ENCODE measurements at places on chromosomes 2 and 18.

DNA sequence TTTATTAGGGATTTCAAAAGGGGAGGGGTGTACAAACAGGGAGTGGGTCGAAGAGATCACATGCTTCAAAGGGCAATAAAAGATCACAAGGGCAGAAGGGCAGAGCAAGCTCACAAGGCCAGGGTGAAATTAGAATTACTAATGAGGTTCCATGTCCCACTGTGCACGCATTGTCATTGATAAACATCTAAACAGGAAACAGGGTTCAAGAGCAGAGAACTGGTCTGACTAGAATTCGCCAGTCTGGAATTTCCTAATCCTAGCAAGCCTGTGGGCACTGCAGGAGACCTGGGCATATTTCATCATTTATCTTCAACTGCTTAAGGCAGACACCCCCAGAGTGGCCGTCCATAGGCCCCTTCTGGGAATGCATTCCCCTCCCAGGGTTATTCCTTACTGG is 408.2 kb downstream of the ZNF804A start:
- DNase-seq = no peak

GRCh38 chr18:50441501-50441900 is 66.7 kb downstream of the SKA1 start:
- no peak for DNase-seq

- DNase-seq = no peak
Measured at GRCh38 chr2:220531216-220531615, 903.8 kb downstream of the SLC4A3 start.

DNA sequence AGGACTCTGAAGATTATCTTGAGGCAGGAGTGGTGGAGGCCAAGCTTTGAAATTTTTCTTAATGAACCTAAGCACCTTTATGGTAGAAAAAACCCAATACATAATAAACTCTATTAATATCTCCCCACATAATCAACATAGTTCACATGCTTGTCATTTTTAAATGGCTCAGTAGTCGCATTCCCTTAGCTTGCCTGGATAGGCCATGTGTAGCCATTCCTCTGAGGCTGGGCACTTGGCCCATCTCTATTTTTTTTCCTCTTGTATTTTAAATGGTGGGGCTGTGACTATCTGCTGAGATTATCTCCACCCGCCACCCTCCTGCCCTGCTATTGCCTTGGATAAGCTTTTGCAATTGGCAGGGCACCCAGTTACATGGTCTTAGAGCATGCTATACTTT is 143.1 kb downstream of the FHOD3 start:
- no peak for DNase-seq

DNA sequence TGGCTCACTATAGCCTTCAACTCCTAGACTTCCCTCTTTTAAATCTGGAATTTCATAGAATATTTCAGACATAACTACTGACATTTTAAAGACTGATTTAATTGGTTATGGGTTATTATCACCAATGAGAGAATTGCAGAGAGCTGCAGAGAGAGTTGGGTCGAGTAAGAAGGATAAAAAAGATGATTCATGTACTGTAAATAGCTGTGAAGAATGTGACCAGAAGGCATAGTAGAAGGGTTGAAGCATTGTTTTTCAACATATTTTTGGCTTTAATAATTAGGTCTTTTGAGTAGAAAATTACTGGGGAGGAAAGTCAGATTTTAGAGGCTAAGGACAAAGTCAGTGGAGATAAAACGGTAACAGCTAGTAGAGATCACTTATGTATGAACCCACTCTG is 503.2 kb upstream of the SLC8A1 start:
- no peak for DNase-seq

DNA sequence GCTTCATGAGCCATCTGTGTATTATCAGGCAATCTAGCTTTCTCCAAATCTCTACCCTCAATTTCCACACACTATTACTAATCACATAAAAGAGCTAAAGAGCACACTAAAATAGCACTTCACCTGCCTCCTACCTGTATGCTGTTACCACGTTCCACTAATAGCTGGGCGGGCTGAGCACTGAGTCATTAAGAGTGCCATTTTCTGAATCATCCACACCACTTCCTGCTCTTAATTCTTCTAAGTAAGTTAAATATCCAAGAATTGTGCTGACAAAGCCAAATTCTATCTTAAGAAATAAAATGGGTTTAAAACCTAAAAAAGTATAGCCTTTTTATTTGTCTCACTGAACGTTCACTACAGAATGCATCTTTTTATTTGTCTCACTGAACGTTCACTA is 35.7 kb downstream of the NOL10 start:
- no peak for DNase-seq

- DNase-seq = no peak
Measured at GRCh38 chr18:9184998-9185613, 48.5 kb downstream of the ANKRD12 start.

DNA sequence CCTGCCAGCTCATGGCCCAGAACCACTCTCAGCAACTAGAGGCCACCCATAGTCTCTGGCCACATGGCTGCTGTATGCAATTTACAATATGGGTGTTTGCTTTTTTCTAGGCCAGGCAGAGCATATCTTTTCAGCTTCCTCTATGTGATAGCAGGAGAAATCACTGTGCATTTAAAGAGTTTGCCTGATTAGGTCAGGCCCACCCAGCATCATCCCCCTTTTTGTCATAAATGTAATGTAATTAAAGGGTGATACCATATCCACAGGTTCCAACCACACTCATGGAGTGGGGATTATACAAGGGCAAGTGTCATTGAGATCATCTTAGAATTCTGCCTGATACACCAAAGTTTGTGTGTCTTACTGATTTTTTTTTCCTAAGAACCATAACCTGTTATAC is 71.7 kb upstream of the TTC21B start:
- DNase-seq = no peak

- no peak for DNase-seq
Measured at GRCh38 chr2:47083005-47083404, 72.1 kb downstream of the STPG4 start.

DNA sequence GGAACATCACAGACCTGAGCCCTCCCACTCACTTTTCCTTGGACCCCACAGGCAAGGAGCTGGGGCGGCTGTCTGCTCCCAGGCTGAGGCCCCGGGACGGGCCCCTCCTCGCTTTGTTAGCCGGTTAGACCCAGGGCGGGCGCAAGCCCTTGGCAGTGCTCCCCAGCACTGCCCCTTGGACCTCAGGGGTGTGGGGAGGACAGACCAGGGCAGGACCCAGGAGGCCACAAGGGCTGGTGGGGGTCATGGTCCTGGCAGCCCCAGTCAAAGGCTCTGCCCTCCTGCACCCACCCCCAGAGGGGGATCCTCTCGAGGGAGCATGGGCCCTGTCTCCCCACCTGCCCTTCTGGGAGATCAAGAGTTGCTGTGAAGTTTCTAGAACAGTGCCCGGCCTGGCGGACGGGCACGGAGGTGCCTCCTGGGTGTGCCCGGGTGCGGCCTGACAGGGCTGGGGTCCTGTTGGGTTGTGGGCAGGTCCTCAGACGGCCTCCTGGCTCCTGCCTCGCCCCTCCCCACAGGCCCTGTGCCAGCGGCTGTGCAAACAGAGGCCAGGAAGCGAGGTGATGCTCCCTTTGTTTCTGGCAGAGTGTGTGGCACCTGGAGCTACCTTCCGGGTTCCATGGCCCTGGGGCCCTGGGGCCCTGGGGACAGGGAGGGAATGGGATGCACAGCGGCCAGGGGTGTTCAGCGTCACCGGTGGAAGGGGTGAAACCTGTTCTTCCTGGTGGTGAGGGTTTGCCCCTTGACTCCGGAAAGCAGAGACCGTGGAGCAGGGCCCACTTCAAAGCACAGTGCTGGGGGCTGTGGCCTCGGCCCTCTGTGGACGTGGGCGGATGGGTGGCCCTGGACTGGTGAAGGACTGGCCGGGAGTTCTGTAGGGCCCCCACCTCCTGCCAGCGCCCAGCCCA is 2.9 kb upstream of the GAL3ST2 start:
- no peak for DNase-seq

- DNase-seq = no peak
Measured at GRCh38 chr2:78768016-78768415, 257.5 kb upstream of the REG3G start.

All from NCI-H187 treated with DMSO at 0.1 percent for 48 hours (cell line).